ENCODE measurements at places on chromosomes 6 and 20. TPM values are rescaled to one million over a fixed set of nuclear protein-coding genes. Genes with fewer than 3 reads are reported as not detected.

GRCh38 chr20:952196-952795, 36.2 kb upstream of the ANGPT4 start:
- no peak for DNase-seq

DNA sequence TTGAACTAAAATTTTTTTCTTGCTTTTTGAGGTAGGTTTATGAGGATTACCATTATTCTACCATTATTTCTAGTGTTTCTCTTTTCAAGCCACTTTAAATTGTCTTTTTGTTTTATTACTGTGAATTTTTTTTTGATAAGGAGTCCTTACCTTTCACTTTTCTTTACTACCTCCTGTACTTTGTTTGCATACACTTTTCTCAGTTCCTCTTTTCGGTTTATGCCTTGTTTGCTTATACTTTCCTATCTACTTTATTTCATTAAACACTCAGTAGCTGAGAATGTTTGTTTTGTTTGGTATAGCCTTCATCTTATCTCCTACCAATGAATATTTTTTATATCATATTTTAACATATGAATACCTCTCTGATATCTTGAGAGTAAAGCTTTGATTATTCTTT, 147.9 kb downstream of the TFAP2B start:
- DNase-seq = no peak

DNA sequence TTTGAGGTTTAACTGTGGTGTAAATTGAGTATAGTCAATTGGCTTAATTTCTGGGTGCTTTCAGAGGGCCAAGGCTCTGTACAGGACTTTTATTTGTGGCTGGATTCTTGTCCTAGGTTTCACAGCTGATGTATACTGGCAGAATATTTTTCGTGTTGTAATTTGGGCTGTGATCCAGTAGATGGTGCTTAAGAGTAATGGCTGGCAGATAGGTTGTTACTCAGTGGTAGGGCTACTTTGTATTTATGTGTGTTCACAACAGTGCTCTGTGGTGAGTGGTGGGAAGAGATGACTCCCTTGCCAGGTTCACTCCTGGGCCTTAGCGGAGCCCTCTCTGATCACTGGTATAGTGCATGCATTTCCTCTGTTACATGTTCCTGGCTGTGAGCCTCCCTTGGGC, 34.5 kb upstream of the FERMT1 start:
- DNase-seq = no peak

- DNase-seq = no peak
Measured at GRCh38 chr6:84139311-84139710, 88.1 kb downstream of the CEP162 start.

DNA sequence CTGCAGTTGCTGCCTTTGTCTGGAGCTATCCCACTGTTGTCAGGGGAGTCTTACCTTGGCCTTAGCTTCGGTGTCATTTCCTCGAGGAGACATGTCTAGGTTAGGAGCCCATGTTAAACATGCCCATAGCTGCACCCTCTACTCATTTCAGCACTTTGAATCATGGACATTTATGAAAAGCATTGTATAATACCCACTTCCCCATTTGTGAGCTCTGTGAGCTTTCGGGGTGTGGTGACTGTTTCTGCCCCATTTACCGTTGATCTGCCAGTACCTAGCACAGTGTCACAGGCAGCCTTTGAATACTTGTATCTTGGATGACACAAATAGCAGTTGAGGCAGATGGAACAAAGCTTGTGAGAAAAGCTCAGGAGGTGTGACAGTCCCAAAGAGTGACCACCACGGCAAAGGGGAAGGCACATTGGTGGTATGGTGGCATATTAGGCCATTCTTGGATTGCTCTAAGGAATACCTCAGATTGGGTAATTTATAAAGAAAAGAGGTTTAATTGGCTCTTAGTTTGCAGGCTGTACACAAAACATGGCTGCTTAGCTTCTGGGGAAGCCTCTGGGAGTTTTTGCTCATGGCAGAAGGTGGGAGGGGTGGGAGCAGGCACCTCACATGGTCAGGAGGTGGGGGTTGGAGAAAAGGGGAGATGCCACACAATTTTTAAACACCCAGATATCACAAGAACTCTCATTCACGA, 42.0 kb downstream of the JARID2 start:
- DNase-seq = no peak

DNA sequence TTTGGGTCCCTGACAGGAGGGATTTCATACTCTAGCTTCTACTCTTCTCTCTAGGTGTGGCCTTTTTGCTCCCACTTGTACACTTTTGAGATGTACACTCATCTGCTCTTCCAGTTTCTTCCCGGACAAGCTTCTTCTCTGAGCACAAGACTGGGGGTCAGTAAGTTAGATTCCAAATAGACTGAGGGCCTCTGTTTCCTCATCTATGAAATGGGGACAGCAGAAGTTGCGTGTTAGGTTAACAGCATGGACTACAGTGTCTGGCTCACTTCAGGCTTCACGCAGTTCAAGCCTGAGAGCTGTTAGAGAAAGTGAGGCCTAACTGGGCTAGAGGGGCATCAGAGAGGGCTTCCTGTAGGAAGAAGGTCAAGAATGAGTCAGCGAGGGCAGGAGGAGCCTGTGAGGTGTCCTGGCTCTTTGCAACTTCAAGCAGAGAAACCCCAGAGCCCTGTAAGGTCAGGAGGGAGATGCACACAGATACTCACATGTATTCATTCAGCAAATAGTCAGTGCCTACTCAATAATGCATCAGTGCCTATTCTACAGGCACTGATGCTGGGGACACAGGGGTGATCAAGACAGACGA, 20.6 kb downstream of the XKR7 start:
- DNase-seq = no peak

POPDC3 gene
- not detected for total RNA-seq

GRCh38 chr6:156154896-156155295, 622.3 kb upstream of the ARID1B start:
- no peak for DNase-seq

- no peak for DNase-seq
Measured at GRCh38 chr6:155150967-155151671, 112.7 kb upstream of the CLDN20 start.

CCDC170 gene
- total RNA-seq = 0.23 TPM

DNA sequence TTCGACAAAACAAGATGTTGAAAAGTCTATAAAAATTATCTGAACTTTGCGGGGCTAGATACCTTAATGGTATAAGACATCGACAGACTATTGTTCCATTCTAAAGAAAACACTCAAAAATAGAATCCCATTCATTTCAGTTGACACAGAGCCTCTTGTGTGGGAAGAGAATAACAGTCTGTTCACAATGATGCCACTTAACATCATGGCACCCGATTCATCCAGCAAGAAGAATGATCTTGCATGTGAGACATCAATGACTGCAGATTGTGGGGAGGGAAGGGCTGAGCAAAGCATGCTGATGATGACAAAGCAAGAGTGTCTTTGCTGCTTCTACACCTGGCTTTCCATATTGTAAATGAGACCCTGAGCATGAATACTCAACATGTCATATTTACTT, 49.7 kb upstream of the ARMH2 start:
- DNase-seq = no peak

All from CD4-positive, alpha-beta memory T cell (primary cell).